SW 1271 (cell line): ENCODE measurements at places on chromosomes 4 and X.
A peak's percentile ranks its signal among the peaks of the same experiment; 100 is the strongest.

- no peak for DNase-seq
These were observed 215.8 kb downstream of the PCDH19 start for GRCh38 chrX:100194082-100194775.

- peak; percentile 81 for DNase-seq
These were observed 84.8 kb downstream of the TMEM164 start for GRCh38 chrX:110087485-110088356.

DNA sequence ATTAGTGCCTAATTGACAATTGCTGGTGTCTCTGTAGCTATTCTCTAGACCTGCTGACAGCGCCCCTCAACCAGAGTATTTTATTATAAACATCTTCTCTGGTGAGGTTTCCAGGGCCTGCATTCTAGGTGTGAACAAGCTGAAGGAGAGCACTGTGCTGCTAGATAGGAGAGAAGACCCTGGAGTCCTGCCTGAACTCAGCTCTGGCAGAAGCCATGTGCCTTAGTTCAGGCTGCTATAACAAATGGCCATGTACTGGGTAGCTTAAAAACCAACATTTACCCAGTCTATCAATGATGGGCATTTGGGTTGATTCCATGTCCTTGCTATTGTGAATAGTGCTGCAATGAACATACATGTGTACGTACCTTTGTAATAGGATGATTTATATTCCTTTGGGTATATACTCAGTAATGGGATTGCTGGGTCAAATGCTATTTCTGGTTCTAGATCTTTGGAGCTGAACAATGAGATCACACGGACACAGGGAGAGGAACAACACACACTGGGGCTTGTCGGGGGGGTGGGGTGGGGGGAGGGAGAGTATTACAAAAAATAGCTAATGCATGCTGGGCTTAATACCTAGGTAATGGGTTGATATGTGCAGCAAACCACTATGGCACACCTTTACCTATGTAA lies 185.5 kb upstream of the CPEB2 start:
- DNase-seq, result no peak

GRCh38 chr4:14787894-14788293 lies 214.4 kb upstream of the CPEB2 start:
- no peak for DNase-seq

GRCh38 chrX:74242050-74242449 lies 61.9 kb upstream of the ZCCHC13 start:
- peak; percentile 2 for DNase-seq

- DNase-seq, result peak; percentile 77
These were observed at the start of gene SPIN2B for GRCh38 chrX:57121162-57121755. TSS of gene SPIN2B (minus strand) at chrX:57121548.

DNA sequence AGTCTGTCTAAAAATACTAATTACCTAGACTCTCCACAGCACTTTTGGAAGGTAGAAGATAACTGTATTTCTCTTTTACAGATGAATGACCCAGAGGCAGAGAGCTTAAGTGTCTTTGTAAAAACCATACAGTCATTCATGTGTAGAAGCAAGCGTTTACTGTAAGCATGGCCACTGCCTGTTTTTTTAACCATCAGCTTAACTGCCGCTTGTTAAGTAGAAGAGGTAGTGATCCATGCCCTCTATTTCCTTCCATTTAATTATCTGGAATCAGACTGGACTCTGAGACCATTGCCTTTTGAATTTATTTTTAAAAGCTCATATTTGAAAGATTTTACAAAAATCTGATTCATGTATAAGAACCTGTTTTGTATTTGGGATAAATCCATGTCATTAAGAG lies 111.2 kb upstream of the TECRL start:
- DNase-seq, result no peak

DNA sequence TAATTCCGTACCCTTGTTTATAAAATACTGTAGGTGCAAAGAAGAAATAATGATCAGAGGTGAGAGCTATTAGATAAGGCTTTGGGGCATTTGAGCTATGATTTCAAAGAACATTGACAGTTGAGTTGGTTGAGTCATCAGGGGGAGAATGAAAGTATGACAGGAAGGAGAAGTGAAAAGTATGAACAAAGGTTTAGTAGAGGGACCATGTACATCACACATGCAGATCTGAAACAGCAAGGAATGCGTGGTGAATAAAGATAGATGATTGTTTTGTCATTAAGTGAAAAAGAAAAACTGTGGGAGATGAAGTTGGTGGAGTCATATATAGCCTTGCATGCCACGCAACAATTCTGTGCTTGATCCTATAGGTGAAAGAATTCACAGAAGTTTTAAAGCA lies 163.1 kb downstream of the ARAP2 start:
- no peak for DNase-seq

GRCh38 chr4:24040811-24041210 lies 151.0 kb upstream of the PPARGC1A start:
- no peak for DNase-seq

GRCh38 chrX:153400146-153401132 lies 711 bp downstream of the PNMA6E start:
- peak; percentile 18 for DNase-seq

DNA sequence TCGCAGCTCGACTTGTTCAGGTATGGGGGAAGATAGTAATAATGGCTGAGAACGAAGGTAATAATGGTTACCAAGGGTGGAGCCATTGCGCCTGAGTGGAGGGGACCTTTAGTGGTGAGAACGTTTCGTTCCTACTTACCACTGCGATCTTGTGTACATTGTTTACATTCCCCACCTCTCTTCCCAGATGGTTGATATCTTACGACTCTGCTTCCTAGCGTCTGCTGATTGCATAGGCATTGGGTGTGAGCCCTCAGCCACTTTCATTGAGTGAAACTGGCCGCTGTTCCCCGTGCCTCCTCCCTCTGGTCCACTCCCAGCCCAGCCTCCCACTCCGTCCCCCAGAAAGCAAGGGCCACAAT lies 850 bp downstream of the IGBP1 start:
- peak; percentile 53 for DNase-seq

DNA sequence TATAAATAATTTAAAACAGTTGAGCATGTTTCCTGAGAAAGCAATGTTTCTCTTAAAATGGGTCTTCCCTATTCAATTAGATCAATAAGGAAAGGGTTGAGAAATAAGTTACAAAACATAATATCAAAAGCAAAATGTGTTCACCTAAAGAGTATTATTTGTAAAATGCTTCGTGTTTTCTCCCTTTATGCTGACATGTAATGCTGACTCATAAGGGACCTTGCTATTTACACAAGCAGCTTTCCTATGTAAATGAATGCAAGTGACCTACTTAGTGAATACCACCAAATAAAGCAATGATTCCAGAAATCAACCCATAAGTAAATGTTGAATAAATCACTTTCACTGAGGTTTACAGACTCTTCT lies 91.5 kb downstream of the ELOVL6 start:
- DNase-seq, result no peak

GRCh38 chrX:155514225-155514624 lies 55.8 kb upstream of the F8A3 start:
- no peak for DNase-seq

- DNase-seq, result no peak
These were observed 44.1 kb upstream of the MTNR1A start for GRCh38 chr4:186599483-186599882.

GRCh38 chr4:25378437-25378743 lies 1.3 kb downstream of the ANAPC4 start:
- no peak for DNase-seq

DNA sequence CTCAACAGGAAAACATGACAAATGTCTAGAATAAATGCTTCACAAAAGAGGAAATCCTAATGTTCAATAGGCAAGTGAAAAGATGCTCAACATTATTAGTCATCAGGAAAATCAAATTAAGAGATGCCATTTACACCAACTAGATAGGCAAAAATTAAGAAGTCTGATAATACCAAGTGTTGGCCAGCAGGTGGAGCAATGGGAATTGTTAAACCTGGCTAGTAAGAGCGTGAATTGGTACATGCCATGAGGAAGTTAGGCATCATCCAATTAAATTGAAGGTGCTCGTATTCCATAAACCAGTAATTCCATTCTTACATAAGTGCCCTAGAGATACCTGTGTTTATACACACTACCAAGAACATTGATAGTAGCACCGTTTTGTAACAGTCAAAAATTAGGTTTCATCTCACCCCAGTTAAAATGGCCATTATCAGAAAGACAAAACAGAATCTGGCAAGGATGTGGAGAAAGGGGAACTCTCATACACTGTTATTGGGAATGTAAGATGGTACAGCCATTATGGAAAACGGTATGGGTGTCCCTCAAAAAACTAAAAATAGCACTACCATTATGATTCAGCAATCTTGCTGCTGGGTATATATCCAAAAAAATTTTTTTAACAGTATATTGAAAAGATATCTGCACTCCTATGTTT lies 14.0 kb upstream of the ZCCHC18 start:
- peak; percentile 21 for DNase-seq

DNA sequence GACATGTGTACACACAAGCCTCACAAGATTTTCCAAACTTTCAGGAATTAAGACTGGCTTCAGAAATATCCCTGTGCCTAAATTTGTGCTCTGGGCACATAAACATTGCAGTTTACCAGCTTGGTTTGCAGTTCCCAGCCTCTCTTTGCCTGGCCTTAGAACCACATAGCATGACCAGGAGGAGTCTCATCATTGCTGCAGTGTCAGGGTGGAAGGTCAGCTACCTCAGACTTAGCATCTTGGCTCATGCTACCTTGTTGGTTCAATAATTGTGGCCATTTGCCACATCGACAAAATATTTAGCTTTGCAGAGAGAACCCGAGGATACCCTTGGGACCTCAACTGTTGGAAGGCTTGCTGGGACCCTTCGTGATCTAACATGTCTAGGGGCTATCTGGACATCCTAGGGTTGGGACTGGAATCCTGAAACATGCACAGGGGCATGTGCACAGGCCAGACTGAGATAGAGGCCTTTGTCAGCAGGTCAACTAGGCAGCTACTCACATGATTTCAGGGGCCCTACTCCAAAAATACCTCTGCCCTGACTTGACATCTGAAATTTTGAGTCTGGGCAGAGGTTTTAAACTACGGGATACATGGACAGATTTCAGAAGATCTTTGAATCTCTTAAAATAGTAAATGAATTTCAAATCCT lies 8.0 kb upstream of the SUPT20HL2 start:
- no peak for DNase-seq

DNA sequence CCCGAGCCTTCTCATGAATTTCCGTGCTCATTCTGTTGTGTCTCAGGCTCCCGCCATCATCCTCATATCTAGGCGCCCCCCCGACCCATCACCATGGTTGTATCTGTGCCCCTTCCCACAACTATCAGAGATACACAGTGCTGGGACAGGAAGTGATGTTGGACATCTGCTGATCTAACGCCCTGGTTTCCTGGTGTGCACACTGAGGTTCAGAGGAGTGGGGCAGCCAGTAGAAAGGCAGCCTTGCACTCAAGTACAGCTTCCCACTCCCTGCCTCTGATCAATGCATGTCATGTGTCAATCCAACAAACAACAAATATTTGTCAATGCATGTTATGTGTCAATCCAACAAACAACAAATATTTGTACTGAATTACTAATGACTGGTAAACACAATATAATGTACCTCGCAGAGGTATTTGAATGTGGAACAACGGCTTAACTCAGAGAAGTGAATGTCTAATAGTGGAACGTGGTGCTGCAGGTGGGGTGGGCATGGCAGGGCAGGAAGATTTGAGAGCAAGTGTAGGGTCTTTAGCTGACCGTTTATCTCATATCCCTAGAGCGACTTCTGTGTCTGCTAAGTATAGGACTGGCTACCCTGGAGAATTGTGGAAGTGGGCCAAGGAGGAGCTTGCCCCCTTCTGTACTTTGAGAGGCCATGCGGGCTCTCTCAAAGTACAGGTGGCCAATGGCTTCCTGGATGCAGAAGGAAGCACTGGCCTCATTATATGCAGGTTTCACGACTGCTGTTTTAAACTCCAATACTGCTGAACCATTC lies 10.3 kb upstream of the SEL1L3 start:
- no peak for DNase-seq

DNA sequence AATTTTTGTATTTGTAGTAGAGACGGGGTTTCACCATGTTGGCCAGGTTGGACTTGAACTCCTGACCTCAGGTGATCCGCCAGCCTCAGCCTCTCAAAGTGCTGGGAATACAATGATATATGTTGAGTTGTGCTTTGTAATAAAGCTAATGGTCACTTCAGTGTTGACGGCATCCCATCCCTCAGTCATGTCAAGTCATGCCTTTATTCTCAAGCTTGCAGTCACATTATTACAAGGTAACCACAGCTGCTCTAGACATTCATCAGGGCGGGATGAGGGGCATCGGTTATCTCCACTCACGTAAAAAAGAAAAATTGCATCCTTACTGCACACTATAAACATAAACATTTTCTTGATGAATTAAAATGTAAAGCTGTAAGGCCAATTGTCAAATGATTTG lies 12.8 kb upstream of the FAT1 start:
- no peak for DNase-seq

DNA sequence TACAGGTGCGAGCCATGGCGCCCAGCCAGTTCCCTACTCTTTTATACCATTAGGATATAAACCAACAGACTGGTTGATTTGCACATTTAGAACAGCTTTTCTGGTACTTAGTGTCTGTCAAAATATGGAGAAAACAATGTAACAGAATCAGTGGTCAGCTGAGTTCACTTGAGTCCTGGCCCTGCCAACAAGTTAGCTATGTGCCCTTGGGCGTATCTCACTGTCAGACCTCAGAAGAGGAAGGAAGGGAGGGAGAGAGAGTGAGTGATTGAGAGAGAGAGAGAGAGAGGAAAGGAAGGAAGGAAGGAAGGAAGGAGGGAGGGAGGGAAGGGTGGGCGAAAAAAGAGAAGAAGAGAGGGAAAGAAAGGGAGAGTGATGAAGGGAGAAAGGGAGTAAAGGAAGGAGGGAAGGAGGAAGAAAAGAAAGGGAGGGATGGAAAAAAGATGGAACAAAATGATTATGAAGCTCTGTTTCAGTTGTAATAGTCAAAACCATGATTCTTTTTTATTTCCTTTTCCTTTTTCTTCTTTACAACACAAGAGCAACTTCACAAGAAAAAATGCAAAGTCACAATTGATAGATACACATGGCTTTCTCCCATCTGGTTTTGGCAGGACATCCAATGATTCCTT lies 55.7 kb upstream of the PDGFRA start:
- DNase-seq, result no peak

GRCh38 chr4:101961144-101961543 lies 170.6 kb downstream of the BANK1 start:
- no peak for DNase-seq

DNA sequence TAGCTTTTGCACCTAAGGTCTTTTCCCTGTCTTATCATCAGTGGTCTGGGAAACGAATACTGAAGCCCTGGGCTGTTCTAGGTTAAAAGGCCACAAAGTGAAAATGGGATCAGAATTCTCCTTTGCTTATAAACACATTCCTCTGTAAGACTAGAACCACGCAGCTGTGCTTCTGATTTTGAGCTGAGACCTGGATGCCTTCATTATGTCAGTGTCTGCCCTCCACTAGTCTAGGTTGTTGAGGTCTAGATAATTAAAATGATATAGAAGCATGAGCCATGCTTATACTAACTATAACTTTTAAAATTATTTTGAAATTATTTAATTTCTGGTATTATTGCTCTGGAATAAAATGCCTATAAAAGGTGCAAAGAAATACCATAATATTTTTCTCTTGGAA lies 403.9 kb downstream of the ADGRL3 start:
- no peak for DNase-seq

GRCh38 chrX:46260499-46260898 lies 284.7 kb downstream of the ZNF674 start:
- DNase-seq, result no peak

DNA sequence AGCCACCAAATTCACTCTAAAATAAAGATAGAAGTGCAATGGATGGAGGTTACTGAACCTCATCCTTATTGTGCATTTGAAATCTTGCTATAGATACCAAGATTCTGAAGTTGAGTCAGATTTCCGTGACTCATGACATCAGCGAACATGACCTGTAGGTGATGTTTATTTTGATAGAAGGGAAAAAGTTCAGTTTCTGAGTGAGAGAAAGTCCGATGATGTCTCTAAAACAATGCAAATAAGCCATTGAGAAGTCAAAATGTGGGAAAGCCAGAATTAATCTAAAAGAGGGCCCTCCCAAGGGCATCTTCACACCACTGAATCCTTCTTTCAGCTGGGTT lies 20.0 kb downstream of the PHOX2B start:
- DNase-seq, result no peak
